Activated T-cell treated with anti-CD3 and anti-CD28 coated beads, Interleukin-2, amount 50 U/mL, for 24 hours (primary cell): ENCODE measurements at places on chromosomes 11 and 22.

GRCh38 chr11:123273616-123274015 lies 78.6 kb upstream of the CLMP start:
- DNase-seq = no peak

GRCh38 chr11:110367571-110367970 lies 62.2 kb upstream of the FDX1 start:
- no peak for DNase-seq

- no peak for DNase-seq
Measured at GRCh38 chr22:46063846-46064227, 86.5 kb upstream of the PPARA start.

DNA sequence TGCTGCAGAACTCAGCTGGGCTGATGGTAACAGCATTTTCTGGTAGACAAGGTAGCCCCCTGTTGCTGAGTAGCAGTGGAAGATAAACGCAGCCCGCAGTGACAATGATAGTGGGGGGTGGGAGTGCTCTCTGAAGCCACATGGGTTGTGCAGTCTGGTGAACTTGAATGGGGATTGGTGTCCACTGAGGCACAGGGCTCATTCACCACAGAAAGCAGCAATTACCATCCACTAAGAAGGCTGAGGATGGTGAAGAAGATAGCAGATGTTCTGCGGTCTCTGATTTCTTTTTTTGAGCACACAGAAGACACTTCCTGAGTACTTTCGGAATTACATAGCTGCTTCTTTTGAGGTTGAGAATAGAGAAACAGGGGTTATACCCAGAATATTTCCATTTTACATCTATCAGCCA lies 150.3 kb downstream of the LRRC4C start:
- no peak for DNase-seq

DNA sequence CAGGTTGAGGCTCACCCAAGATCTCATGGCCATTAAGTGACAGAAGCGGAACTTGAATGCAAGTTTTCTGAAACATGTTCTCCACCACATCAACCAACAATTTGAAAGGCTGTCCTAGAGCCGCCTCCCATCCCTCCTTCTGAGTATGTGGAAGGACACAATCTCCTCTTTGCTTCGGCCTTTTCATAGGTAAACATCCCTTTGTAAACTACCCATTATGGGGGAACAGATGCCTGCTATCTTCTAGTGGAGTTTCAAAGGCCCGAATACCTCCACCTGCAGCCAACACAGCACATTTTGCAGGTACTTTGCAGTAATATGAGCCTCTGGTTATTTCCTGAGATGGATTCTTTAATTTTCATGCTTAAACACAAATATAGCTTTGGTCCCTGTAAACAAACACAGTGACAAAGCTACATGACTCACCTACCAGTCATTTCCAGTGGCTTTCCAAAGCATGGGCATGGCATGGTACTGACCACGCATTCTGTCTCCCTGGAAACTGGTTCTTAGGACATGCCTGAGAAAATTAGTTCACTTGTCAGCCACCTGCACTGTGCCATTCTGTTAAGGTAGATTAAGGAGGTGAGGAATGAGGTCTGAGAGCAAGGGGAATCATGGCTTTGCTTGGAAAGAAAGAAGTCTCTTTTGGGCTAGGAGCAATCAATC lies 60.2 kb downstream of the EHF start:
- no peak for DNase-seq

- no peak for DNase-seq
Measured at GRCh38 chr11:105100206-105100605, 39.4 kb downstream of the CARD18 start.

DNA sequence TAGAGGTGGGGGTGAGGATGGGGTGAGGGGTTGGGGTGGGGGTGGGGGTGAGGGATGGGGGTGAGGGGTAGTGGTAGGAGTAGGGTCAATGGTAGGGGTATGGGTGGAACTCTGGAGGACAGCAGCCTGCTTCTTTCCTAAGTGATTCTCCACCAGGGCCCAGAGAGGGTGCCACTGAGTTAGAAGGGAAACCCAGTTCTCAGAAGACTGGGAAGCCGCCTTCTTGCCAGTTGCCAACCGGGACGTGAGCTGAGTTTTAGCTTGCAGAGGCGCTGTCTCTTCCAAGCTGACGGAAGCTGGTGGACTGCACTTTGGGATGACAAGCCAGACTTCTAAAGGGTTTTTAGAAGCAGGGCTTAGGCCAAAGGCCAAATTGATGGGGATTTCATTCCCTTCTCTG lies 104.4 kb downstream of the NAT10 start:
- DNase-seq = no peak

GRCh38 chr11:113023986-113024385 lies 62.8 kb downstream of the NCAM1 start:
- no peak for DNase-seq

GRCh38 chr11:18111005-18111404 lies 5.1 kb upstream of the SAAL1 start:
- no peak for DNase-seq

DNA sequence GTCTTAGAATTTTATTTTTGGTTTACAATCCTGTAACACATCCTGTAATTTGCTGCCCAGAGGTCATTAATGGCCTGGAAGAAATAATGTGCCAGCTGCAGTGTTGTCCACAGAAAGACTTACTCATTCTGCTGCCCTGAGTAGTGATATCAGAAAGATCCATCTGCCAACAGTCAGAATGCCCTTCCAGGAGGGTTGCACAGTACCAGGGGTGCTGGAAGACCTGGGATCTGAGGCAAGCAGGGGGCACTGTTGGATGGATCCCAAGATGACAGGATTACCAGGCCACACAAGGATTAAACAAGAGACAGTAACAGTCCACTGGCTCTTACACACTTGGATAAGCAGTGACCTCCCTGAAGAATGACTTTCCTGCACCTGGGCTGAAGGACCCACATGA lies 93.8 kb upstream of the TOP3B start:
- no peak for DNase-seq

- DNase-seq = no peak
Measured at GRCh38 chr11:29173660-29174062, 843.2 kb downstream of the KCNA4 start.

DNA sequence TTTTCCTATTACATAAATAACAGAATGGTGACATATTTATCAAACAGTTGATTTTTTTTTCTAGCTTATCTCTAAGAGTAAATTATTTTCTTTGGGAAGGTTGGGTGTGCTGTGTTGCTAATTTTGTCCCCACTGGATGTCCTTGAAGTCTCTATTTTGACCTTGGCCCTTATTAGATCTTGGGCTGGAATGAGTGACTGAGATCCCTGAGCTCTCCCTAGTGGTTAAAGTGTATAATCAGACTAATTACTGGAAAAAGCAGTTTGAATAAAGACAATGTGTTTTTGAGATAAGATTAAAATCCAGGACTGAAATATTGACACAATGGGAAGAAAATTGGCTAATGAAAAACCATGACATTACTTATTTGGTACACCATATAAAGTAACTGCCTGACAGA lies 56.1 kb downstream of the AASDHPPT start:
- DNase-seq = no peak

DNA sequence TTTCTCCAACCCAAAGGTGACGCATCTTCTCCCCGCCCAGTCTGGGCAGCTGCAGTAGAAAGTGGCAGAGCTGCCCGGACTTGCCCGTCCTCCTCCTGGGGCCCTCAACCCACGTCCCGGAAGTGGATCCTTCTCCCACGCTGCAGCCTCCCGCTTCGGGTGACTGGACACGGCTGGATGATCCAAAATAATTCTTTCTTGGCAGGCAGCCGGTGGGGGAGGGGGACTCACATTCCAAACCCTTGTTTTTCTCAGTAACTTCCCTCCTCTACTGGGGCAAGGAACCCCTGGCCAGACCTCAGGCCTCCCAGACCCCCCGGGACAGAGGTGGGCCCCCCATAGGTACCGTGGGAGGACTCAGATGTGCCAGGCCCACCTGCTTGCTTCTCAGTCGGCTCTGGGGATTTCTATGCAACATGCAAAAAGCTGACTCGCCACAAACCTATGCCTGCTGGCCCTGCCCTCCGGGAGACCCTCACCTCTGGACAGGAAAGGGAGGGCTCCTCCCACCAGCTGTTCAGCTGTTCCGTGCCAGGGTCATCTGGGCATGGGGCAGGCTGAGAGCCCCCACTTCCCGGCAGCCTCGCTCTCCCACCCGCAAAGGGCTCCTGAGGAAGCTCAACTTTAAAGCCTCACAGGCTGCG lies 1.4 kb downstream of the PLXNB2 start:
- no peak for DNase-seq

DNA sequence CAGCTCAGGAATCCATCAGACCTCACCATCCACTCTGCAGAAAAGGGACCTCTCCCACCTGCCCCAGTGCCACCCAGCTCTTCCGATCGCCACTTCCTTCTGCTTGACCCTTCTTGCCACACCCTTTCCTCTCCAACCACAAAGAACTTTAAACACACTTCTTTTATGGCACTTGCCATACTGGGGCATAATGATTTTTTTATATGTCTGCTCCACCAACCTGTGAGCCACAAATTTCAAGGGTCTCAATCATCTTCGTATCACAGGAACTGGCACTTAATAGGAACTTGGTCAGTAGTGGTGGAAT lies 11.7 kb upstream of the MYH9 start:
- DNase-seq = no peak

GRCh38 chr11:80024119-80024518 lies 583.3 kb upstream of the TENM4 start:
- no peak for DNase-seq

DNA sequence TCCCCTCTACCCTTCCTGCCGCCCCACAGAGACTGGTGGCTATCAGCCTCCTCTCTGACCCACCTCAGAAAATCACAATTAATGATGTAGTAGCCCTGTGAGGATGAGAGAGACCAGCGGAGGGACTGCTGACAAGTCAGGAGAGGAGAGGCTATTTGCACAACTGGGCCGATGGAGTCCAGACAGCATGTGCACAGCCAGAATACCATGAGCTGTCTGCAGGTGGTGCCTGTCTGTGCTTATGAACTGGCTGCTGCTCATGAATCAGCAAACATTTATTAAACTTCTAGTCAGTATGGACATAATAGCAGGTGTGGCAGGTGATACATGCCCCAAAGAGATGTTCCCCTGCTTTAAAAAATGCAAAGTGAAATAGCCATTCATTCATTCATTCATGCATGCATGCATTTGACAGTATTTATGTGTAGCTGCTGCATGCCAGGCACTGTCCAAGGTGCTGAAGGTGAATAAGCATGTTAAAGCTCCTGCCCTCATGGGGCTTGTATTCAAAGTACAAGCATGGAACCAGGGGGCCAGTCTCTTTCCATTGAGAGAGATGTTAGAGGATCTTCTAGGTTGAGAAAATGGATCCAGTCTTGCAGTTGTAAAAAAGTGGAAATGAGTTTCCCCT lies 141.3 kb downstream of the GRIK4 start:
- DNase-seq = no peak

DNA sequence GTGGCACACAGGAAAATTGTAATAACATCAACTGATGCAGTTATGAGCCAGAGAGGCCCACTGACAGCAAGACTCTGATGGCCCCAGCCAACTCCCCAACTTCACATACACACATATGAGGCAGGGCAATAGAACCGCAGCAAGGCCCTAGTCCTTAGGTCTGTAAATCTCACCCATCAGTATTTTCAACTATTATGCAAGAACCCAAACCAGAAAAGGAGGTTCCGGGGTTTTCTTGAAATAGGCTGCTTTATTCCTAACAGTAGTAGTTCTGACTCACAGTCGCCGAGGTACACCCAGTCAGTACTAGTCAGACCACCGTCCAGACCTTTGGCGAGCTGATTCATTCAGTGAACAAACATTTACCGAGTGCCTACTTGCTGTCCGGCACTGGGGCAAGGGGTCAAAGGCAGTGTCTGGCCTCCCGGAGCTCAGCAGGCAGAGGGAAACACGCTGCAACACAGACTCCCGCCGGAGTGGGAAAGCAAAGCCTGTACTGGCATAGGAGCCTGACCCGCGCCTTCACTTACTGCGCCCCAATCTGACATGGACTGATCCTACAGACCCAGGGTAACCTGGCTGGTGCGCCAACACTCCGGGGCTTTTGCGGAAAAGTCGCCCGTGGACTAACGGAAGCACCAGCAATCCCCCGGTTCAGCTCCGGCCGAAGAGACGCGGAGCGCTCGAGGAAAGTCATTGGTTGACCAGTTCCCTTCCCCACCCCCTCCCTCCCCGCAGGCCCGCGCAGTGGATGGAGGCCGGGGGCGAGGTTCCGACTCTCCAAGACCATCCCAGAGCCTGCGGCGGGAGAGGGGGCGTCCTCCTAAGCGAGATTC lies 1.3 kb downstream of the PLEKHA7 start:
- peak; percentile 31 for DNase-seq

DNA sequence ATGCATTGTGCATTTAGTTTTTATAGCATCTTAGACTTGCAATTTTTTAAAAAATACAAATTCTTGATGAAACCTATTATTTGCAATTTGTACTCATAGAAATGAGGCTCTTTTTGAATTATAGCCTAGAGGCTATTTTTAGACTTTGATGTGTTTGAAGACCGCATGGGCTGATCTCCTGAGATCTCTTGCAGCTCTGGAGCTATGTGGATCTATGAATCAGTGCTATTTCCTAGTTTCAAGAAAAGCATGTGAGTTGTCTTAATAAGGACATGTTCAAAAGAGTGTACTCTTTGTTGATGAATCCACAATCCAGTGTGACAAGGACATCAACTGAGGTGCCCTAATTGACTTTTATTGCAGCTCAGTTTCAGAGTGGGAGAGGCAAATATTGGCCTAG lies 620.5 kb downstream of the ETS1 start:
- DNase-seq = no peak

- DNase-seq = no peak
Measured at GRCh38 chr22:37552524-37553163, 7.6 kb upstream of the CDC42EP1 start.
